ENCODE measurements at places on chromosomes 7 and 10.
A peak's percentile ranks its signal among the peaks of the same experiment; 100 is the strongest.

GRCh38 chr7:26043801-26044200, 108.2 kb upstream of the NFE2L3 start:
- no peaks in the 10 kb centered on the region for H3K4me1 ChIP-seq
- peaks cover 33% of the 10 kb centered on the region for H3K27me3 ChIP-seq
- no peaks in the 10 kb centered on the region for H3K36me3 ChIP-seq

DNA sequence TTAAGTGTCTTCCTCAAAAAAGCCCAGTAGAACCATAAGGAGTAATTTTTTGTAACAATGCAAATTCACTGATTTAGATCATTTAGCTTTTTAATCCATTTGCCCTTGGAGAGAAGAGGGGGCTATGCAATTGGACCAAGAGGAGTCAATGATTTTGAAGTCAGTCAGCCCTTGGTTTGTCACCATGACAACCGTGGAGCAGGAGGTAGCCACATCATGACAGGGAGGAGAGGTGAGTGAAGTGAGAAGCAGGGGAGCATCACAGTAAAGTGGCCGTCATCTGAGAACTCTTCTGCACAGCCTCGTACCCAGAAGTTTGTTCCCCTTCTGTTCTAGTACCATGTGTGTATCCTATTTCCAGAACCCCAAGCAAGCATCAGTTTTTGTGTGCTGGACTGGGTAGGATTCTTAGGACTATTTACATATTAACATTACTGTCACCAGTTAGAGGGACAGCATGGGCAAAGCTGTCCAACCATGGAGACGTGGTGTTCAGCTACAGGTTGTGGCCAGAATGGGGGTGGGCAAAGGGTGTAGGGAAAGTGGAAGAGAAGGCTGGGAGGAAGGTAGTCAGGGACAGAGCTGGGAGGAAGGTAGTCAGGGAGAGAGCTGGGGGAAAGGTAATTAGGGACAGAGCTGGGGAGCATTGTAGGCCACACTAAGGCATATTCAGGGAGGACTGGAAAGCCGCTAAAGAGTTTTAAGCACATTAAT, 13.1 kb downstream of the UBE3C start:
- H3K27me3 ChIP-seq, result no peaks in the 10 kb centered on the region
- peaks cover 5% of the 10 kb centered on the region for H3K36me3 ChIP-seq

- no peak overlapping the region for H3K4me3 ChIP-seq
- DNase-seq, result no peak
- no peaks in the 10 kb centered on the region for H3K27me3 ChIP-seq
Observed at GRCh38 chr7:80563561-80564327, 51.9 kb upstream of the GNAT3 start.

- H3K4me1 ChIP-seq, result peaks cover 32% of the 10 kb centered on the region
- H3K27ac ChIP-seq, result no peak overlapping the region
- H3K36me3 ChIP-seq, result peaks cover 21% of the 10 kb centered on the region
- no peaks in the 10 kb centered on the region for H3K27me3 ChIP-seq
Observed at GRCh38 chr10:110577056-110577455, 9.6 kb downstream of the SMC3 start.

DNA sequence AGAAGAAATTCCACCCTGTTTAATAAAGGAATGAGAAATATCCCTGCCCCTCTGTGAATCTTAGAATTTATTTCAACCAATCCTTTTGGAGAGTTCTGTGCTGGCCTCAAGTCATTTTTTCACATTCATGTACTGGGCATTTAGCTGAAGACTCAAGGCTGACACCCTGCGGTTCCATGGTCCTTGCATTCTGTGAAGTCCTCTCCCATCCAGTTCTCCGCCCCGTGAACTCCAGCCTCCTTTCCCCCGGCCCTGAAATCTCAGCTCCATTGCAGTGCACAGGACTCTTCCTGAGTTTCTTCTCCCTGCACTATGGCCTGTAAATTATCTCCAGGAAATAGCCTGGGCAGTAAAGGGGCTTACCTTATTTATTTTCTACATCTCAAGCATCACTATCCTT, 183.0 kb upstream of the KCND2 start:
- no peaks in the 10 kb centered on the region for H3K4me1 ChIP-seq
- DNase-seq, result no peak
- no peaks in the 10 kb centered on the region for H3K27me3 ChIP-seq
- no peaks in the 10 kb centered on the region for H3K36me3 ChIP-seq

GRCh38 chr7:37424995-37425394, 23.7 kb downstream of the ELMO1 start:
- no peaks in the 10 kb centered on the region for H3K4me1 ChIP-seq
- DNase-seq, result no peak
- peak overlapping the region; percentile 7 for H3K27ac ChIP-seq
- no peaks in the 10 kb centered on the region for H3K36me3 ChIP-seq
- no peaks in the 10 kb centered on the region for H3K27me3 ChIP-seq
- H3K4me3 ChIP-seq, result no peak overlapping the region

DNA sequence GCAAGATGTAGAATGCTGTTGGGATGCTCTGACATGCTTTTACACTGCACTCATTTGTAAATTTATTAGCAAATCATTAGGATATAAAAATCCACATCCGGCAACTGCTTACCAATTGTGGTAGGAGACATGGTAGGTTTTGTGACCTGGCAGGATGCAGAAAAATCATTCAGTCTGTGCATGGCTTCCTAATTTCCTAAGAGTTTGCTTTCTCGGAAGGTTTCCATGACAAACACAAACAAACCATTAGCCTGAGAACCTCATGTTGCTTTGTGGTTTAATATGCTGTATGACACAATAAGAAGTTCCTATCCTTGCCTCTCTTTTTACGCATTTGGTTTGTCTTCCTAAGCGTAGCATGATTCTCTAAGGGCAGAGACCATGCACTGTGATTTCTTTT, 14.7 kb upstream of the LMBR1 start:
- no peak overlapping the region for H3K4me3 ChIP-seq
- H3K27me3 ChIP-seq, result no peaks in the 10 kb centered on the region
- DNase-seq, result no peak
- no peak overlapping the region for H3K27ac ChIP-seq

Data from esophagus squamous epithelium (tissue), 5 donors.